ENCODE measurements at places on chromosomes 6 and 20.

GRCh38 chr6:123967905-123968304 lies 164.2 kb downstream of the NKAIN2 start:
- no peak for DNase-seq

DNA sequence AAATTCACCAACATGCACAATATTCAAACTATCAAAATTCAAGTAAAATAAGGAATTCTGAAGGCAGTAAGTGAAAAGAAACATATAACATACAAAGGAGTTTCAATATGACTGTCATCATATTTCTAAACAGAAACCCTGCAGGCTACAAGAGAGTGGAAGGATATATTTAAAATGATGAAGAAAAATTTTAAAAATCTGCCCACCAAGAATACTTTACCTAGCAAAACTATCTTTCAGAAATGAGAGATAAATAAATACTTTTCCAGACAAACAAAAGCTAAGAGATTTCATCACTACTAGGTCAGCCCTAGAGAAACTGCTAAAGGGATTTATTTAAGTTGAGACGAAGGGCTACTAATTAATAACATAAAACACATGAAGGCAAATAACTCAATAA lies 73.8 kb upstream of the MANEA start:
- DNase-seq = no peak

GRCh38 chr6:22145376-22145775 lies 151.5 kb downstream of the PRL start:
- DNase-seq = no peak

DNA sequence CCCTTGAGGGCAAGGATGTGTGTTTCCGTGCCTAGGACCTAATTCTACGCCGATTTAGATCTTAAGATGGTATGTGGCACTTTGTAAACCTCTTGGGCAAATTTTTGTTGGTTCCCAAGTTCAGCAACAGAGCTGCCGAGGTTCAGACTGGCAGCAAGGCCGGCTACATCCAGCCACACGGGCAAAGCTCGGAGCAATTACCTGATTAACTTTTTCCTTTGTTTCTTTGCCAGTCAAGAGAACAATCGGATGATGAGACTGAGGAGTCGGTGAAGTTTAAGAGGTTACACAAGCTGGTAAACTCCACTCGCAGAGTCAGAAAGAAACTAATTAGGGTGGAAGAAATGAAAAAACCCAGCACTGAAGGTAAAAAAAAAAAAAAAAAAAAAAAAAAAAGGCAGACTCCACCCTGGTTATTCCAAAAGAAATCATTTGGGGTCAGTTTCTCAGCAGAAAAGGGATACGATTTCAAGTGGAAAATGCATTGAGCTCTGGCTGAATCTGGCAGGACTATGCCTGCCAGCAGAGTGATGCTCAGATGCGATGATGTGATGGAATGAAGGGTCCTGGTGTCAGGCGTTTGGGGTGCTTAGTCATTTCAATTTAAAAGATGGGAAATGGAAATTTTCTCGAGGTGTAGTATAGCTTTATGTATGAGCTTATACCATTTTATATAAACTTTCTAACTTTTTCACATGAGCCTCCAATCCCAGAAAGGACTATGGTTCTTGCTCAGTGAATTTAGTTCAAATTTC lies 171.6 kb downstream of the SASH1 start:
- DNase-seq = no peak
